Stimulated activated CD8-positive, alpha-beta memory T cell treated with anti-CD3 and anti-CD28 coated beads, Interleukin-2, amount 100 ng/mL, for 1 hour (primary cell): ENCODE measurements at places on chromosomes 3 and 15.

- DNase-seq, result no peak
Measured at GRCh38 chr3:24137334-24137733, 192.2 kb downstream of the NR1D2 start.

- no peak for DNase-seq
Measured at GRCh38 chr3:38509732-38510131, 13.6 kb downstream of the EXOG start.

GRCh38 chr3:108159865-108160264, 62.4 kb downstream of the IFT57 start:
- DNase-seq, result no peak

DNA sequence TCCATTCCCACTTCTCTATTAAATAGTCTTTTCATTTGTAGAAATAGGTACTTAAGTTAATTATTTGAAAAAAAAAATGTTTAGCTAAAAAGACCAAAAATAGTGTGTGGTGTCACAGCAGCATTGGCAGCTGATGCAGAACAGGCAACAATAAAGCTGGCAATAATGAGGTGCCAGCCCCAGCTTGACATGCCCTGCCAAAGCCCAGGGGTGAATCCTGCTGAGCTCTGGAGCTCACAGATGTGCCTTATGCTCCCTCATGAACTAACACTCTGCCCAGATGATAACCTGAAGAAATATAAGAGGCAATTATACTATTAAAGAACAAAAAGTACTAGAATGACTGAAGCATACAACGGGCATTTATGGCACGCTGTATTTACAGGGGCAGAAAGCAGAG, 63.8 kb downstream of the IGSF11 start:
- DNase-seq, result no peak

DNA sequence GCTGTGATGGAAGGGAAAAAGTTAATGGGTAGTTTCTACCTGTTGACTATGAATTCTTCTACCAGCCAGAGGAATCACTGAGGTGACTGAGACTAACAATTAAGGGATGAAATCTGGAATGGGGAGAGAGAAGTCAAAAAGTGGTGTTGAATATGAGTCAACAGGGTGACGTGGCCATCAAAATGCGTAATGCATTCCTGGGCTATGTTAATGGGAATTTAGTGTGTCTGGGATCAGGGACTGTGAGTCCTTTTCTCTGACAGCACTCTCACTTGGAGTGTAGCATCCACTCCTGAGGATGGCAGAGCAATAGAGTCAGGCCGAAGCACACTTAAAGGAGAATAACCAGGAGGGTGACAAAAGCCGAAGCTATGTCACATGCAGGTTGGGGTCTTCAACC, 60.4 kb downstream of the MESD start:
- no peak for DNase-seq

DNA sequence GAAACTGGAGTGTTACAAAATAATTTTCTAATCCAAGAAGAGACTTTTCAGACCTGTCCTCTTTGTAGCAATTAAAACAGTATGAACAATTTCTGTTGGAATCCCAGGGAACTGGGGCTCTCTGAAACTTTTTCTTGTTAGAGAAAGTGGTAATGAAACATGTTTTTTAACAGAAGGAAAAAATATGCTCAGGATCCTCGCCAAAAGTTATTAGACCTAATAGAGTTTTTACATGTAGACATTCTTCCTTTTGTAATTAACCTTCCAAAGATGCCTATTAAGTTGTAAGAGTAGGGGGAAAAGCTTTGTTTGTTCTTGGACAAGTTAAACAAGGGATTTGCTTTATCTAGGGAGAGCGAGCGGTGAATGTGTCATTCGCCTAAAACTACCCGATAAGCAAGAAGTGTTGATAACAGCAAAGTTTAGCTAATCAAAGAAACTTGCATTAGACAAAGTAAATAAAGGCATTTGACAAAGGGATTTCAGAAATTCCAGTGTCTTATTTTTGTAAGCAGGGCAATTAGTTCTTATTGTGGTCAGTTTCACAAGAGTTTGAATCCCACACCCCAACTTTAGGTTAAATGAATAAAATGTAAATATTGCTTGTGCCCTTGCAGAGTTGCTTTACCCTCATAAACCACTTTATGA, 2.3 kb downstream of the RARB start:
- DNase-seq, result no peak

DNA sequence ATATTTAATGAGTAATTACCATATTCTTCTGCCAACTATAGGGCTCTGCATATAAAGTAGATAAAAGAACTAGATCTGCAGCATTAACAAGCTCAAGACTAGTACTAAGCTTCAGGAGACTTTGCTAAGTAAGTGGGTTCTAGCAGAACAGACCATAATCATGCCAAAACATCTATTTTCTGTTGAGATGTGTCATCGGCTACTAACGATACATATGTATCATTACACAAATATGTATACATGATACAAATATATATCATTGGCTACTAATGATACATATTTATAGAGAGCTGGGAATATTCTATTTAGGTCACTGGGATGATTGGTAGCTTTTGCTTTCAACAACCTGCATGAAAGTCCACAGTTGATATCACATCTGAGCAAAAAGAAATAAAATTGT, 185.8 kb upstream of the DCBLD2 start:
- DNase-seq, result no peak

DNA sequence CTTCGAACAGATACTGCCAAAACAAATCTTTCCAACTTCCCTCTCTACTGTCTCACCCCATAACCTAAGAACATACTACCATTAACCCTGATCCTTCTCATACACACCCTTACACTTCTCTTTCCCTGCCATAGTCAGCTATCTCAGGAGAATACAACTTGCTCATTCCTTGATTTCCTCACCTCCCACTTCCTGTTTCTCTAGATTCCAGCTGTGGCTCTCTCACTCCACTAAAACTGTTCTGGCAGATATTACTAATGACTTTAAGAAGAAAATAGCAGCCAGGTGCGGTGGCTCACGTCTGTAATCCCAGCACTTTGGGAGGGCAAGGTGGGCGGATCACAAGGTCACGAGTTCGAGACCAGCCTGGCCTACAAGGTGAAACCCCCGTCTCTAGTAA, 4.6 kb downstream of the LSG1 start:
- no peak for DNase-seq

DNA sequence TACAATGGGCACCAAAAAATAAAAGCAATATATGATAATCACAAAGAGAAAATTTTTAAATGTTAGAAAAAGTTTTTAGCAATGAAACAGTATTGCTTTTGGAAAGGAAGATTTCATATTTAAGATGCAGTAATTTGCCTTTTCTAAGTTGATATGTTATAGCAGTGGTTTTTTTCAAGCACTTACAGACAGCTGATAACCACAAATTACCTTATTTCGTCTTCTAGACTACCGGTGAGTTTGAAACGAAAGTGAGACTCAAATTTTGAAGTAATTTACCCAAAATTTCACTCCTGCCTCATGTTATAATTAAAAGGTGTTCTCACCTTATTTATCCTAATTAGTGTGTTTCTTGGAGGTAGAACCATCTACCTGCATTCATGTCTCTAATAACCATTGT, 207.8 kb downstream of the MCTP2 start:
- no peak for DNase-seq

- no peak for DNase-seq
Measured at GRCh38 chr15:96273317-96274086, 57.0 kb upstream of the NR2F2 start.

DNA sequence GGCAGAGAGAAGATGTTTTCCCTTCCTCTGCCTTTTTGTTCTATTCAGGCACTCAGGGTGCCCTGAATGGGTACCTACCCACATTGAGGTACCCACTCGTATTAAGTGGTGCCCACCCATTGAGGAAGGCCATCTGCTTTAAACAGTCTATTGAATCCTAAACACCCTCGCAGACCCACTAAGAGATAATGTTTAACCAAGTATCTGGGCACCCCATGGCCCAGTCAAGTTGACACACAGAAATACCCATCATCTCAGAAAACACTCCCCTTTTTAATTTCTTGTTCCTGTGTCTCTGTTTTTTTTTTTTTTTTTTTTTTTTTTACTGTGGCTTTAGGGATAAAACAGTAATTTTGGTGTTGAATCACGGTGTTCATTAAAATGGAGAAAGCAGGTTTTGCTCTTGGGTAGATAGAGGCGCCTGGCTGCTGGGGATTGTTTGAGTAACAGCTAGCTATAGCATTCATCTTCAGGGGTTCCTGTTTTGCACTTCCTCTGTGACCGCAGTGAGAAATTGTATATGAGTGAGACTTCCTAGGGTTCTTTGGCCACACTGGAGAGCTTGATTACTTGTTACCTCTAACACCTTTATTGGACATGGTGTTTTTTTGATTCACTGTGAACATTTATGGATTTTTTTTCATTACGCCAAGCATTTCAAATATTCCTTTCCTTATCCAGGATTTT, 259.1 kb downstream of the PTPRG start:
- DNase-seq, result no peak

DNA sequence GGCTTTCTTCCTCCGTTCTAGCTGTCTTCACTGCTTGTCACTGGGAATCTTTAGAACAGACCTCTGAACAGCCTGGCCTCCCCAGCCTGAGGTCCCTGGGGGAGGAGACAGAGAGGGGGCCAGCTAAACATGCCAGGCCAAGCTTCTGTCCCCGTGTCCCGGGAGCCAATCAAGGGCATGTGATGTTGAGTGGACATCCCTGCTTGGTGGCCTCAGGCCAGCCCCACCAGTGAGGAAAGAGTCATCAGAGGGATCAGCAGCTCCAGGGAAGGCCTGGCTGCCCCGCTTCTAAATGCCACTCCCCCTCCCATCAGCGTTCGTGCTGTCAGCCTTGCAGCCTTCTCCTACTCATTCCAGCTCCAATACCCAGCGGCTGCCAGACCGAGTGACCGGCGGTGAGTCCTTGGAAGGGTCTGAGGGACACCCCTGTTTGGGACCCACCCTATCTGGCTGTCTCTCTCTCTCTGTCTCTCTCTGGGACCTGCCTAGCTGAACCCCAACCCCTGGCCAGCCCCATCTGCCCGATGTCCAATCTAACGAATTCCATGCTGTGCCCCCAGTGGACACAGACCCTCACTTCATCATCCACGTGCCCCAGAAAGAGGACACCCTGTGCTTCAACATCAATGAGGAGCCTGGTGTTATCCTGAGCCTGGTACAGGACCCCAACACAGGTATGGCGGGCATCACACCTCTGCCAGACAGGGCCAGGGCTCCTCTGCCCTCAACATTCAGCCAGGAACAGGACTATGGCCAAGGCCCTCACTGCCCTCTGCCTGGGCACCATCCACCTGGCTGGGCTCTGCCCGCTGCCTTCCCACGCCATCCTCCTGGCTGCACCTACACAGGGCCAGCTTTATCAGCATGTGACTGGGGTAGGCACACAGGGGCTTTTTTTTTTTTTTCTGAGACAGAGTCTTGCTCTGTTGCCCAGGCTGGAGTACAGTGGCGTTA, 6.6 kb upstream of the ITIH3 start:
- no peak for DNase-seq
